Subcutaneous preadipocyte (primary cell): ENCODE measurements at places on chromosomes 12 and 14. TPM values are rescaled to one million over a fixed set of nuclear protein-coding genes. Genes with fewer than 3 reads are reported as not detected.

The GLS2 gene
- under 0.01 TPM in 1 of 2 replicates, not detected in the other for total RNA-seq

The HOXC12 gene
- not detected in 2 replicates for total RNA-seq

The GARIN6 gene
- not detected in 2 replicates for total RNA-seq

The TCHP gene
- total RNA-seq, result 9.2 and 13.3 TPM in 2 replicates

The ALDH1L2 gene
- total RNA-seq, result 18.4 and 21.1 TPM in 2 replicates

The LUM gene
- 56.2 and 67.2 TPM in 2 replicates for total RNA-seq
